ENCODE measurements at places on chromosomes 2 and 18. TPM values are rescaled to one million over a fixed set of nuclear protein-coding genes. Genes with fewer than 3 reads are reported as not detected.

GRCh38 chr2:227473122-227473461, 1.1 kb downstream of the AGFG1 start:
- DNase-seq, result no peak

The PCARE gene
- not detected for total RNA-seq

GRCh38 chr18:76394780-76395476, 100.1 kb downstream of the ZNF516 start:
- no peak for DNase-seq

DNA sequence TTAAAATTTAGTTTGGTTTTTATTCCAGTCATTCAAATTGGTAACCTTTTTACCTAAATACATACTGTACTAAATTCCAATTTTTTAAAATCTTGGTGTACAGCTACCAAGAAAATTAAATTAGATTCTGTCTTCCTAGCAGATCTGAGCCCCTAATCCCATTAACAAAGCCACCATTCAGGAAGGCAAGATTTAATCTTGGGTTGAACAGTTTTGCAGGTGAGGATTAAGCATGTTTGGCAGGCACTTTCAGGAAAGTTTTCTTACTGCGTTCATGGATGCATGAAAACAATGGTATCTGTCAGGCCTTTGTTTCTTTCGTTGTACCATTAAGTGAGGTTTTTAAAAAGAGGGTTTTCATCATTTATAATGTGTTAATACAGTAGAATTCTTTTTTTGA, 32.8 kb downstream of the ITPRID2 start:
- DNase-seq, result no peak

- DNase-seq, result no peak
Measured at GRCh38 chr2:84424152-84424551, 34.9 kb downstream of the SUCLG1 start.

- no peak for DNase-seq
Measured at GRCh38 chr2:237909075-237909695, 49.8 kb downstream of the RAMP1 start.

The ERBB4 gene
- total RNA-seq, result 10.2 TPM

GRCh38 chr2:69995511-69995910, 34.1 kb upstream of the ASPRV1 start:
- DNase-seq, result no peak

- DNase-seq, result no peak
Measured at GRCh38 chr2:182541268-182541667, 114.4 kb upstream of the PDE1A start.

DNA sequence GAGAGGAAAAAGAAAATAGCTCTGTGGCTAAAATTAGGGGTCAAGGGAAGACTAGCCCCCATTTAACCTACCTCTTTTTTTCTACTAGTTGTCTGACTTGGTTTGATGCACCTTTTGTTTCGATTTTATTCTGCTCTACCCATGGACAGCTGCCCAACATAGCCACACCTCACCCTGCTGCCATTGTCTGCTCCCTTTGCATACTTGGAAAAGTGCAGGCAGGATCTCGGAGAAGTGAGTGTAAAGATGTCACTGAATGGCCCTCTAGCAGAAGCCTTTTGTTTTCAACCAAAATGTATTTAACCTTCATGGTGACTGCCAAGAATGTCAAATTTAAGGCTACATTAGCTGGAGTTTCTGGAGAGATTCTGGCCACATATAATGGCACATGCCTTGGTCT, 62.9 kb downstream of the SETBP1 start:
- no peak for DNase-seq

DNA sequence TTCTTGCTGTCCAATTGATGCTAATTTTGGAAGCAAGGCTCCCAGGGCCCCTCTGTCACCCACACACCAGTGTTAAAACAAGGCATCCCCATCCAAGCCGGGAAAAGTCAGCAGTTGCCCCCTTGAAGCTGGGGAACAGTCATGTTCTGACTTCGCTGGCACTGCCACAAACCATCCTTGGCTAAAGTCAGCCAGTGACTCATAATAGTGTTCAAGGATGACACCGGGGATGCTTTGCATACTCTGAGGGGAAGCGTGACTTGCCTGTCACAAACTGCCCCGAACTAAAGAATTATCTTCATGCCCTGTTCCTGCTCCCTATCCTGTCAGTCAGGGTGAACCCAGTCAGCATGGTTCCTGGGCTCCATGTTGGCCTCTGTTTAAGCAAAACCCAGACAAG, 37.0 kb downstream of the TGFA start:
- DNase-seq, result no peak

DNA sequence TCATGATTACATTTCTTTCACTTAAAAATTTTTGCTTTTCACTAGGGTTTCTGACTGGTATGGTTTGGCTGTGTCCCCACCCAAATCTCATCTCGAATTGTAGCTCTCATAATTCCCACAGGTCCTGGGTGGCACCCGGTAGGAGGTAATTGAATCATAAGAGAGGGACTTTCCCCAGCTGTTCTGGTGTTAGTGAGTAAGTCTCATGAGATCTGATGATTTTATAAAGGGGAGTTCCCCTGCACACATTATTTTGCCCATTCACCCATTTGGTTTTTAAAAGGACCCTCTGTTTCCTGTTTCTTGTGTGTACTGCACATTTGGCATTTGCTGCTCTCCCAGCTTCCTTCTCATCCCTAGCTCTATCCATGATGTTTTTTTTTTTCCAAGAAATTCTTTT, 27.8 kb upstream of the NETO1 start:
- DNase-seq, result no peak

The RAD51AP2 gene
- 0.16 TPM for total RNA-seq

Measured in neural crest cell (in vitro differentiated cells).